CD4-positive, alpha-beta T cell treated with Interleukin-12 subunit alpha and Interleukin-12 subunit beta, for 1 hour (primary cell): ENCODE measurements at places on chromosomes 5 and 9.

DNA sequence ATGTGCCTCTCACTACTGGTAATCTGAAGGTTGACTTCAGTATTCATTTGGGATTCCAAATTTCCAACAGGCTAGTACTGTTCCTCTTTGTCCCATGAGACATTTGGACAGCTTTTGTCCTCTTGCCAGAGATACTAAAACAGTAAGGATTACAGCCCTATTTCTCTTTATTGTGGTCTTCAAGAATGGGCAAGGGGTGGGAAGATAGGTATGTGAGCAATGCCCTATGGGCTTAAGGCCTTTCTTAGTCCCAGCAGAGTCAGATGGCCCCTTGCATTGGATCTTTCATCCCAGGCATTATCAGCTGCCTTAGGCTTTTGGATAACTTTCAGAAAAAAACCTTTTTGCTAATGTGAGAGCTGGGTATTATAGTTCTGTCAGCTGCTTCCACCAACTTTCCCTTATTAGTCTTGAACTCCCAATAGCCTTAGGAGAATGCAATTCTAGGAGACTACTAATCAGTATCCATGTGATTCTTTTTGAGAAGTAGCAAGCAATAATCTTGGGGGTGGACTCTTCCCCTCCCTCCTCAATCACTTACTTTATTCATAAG lies 361.1 kb upstream of the NUDT12 start:
- no peak for DNase-seq

GRCh38 chr9:110604171-110604601 lies 24.6 kb upstream of the SVEP1 start:
- DNase-seq, result no peak

- DNase-seq, result no peak
Observed at GRCh38 chr5:137055271-137055872, 443.8 kb downstream of the SPOCK1 start.

DNA sequence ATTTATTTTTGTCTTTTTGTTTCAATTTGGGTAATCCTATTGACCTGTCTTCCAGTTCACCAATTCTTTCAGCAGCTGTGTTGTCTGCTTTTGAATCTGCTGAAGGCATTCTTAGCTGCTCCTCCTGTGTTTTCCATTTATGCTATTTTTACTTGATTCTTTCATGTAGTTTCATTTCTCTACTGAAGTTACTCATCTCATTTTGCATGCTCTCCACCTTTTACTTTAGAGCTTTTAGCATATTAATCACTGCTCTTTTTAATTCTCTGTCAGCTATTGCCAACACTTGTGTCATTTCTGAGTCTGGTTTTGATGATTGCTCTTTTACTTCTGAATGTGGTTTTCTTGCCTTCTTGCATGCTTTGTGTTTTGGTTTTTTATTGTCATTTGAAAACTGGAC lies 496.0 kb upstream of the CLINT1 start:
- no peak for DNase-seq

DNA sequence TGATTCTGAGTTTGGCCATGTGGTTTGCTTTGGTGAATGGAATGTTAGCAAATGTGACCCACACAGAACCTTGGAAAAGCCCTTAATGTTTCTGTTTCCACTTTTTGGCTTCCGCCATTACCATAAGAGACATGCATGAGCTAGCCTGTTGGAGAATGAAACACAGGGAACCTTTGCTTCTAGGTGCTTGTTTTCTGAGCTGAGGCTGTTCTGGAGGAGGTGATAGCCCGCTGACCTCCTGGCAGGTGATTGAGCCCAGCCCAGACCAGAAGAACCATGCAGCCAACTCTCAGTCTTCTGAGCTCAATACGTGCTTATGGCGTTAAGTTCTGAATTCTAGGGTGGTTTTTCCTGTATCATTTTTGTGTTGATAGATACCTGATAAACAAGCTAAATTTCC lies 148.6 kb upstream of the KLF9 start:
- DNase-seq, result no peak

- no peak for DNase-seq
Observed at GRCh38 chr9:118568704-118569103, 800.5 kb downstream of the BRINP1 start.
